ENCODE measurements at places on chromosomes 16 and 17.
A peak's percentile ranks its signal among the peaks of the same experiment; 100 is the strongest.

GRCh38 chr16:10232757-10233156, 50.5 kb upstream of the GRIN2A start:
- no peak for DNase-seq

DNA sequence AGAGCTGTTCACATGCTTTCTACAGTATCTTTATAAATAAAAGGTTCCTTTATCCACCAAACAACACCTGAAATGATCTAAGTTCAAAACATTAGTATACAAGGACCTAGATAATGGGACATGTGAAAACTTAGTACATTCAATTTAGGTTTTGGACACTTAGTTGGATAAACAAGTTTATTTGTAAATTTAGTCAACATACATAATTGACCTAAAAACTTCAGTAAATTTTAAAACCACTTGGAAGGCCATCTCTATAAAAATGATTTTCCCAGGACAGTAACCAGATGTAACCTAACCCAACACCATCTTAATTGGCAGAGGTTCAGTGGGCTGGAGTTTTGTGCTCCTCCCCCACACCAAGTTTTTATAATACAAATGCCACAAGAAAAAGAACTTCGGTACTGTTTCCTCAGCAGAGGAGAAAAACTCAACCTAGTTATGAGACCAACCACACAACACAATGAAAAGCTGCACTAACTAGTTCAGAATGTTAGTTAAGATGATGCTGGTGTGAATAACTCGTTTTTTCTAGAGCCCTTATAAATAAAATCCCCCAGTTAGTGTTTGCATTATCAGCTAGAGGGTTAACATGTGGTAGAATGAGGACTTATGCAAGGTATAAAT, 7.2 kb upstream of the UNK start:
- no peak for DNase-seq

GRCh38 chr16:70689035-70689969, 3.4 kb upstream of the MTSS2 start:
- no peak for DNase-seq

- DNase-seq, result no peak
Observed at GRCh38 chr16:15033309-15033707, 22.6 kb downstream of the NTAN1 start.

DNA sequence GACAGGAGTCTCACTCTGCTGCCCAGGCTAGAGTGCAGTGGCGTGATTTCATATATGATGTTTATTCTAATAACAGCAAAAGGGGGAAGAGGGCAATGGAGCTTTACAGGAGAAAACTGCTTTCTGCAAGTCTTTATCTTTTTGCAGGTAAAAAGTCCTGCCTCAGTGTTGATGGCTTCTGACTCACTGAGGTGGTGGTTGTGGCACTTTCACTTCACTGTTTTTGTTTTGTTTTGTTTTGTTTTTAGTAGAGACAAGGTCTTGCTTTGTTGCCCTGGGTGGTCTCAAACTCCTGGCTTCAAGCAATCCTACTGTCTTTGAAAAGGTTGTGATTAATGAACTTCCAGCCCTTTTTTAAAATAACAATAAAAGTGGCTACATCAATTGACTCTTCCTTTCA, 68.0 kb upstream of the TBC1D3K start:
- no peak for DNase-seq

- DNase-seq, result peak; percentile 61
Observed at GRCh38 chr16:17773698-17774101, 302.9 kb upstream of the XYLT1 start.

GRCh38 chr16:10178080-10178479, 4.1 kb downstream of the GRIN2A start:
- DNase-seq, result peak; percentile 51

DNA sequence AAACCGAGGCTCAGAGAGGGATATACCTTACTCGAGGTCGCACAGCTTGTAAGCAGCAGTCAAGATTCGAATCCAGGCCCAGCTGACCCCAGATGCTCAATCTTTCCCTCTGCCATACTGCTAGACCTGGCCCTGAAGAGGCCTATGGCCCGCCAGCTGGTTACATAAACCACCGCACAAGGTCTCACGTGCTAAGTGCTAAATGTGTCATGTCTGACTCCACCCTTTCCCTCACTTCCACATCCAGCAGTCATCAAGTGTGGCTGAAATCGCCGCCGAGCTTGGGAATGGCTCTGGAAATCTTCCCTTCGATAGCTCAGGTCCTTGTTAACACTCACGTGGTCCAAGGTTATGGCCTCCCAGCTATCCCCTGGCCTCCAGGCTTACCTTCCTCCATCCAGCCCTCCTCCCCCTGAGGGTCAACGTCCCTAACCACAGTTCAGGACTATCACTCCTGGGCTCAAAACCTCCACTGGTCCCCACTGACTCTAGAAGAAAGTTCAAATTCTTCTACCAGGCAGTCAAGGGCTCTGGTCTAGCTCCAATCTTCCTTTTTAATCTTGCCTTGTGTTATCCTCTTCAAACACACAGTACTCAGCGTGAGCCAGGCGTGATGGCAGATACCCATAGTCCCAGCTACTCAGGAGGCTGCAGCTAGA, 3.5 kb downstream of the ZBTB4 start:
- DNase-seq, result no peak

DNA sequence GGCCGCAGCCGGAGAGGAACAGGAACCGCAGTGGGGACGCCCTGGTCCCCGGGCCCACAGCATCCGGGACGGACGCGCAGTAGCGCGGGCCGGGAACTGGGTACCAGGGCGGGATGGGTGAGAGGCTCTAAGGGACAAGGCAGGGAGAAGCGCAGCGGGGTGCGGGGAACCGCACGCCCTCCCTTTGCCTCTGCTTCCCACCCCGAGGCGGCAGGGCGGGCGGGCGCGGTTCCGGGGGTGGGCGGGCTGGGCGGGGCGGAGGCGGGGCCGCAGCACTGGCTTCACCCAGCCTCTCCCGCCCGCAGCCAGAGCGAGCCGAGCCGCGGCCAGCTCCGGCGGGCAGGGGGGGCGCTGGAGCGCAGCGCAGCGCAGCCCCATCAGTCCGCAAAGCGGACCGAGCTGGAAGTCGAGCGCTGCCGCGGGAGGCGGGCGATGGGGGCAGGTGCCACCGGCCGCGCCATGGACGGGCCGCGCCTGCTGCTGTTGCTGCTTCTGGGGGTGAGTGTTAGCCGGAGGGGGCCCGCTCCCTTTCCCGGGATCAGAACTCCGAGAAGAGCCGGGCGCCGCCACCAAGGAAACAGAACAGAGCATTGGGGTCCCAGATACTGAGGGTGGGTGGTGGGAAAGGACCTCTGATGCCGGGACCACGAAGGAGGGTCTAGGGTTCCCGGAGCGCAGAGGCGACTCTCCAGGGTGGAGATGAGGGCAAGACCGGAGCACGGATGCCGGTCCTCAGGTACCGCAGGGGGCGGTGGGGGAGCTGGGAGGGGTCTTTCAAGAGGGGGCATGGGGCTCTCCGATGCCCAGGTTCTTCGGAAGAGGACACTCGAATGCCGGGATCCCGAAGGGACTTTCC, at the start of gene NGFR:
Gene NGFR (plus strand): TSS at position 308 of the 856 bp plus-strand sequence. CDS start 125 bp downstream, at position 433.
- DNase-seq, result no peak

GRCh38 chr16:15545544-15545943, 97.4 kb downstream of the MARF1 start:
- DNase-seq, result no peak

- no peak for DNase-seq
Observed at GRCh38 chr16:27234603-27235002, 31.3 kb downstream of the KDM8 start.

DNA sequence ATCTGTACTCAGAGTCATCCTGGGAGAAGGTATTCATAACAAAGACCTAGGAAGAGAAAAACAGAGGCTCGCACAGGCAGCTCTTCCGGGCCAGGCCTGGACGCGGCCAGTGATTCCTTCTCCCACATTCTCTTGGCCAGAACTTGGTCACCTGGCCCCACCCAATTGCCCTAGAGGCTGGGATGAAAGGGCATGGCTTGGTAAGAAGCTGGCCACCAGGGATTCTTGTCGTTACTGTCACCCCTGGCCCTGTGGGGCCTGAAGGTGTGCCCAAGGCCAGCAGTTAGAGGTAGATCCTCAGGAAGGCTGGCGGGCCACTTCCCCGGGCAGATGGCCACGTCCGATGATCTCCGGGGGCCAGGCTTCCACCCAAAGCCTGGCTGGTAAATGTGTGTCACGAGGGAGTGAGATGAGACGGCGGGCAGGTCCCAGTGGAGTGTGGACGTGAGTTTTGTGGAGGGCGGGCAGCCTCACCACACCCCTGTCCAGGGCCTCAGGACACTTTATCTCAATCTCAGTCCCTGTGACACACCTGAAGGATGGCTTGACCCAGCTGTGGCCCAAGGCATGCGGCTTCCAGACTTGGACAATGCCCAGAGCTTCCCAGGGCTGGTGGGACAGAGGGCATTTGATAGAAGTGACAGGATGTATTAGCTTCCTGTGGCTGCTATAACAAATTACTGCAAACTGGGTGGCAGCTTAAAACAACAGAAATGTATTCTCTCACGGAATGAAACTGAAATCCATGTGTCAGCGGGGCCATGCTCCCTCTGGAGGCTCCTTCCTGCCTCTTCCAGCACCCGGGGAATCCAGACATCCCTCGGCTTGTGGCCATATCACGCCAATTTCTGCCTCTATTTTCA, 66.3 kb upstream of the GSE1 start:
- DNase-seq, result no peak

GRCh38 chr17:73645050-73645871, 1.0 kb upstream of the SDK2 start:
- DNase-seq, result peak; percentile 35

DNA sequence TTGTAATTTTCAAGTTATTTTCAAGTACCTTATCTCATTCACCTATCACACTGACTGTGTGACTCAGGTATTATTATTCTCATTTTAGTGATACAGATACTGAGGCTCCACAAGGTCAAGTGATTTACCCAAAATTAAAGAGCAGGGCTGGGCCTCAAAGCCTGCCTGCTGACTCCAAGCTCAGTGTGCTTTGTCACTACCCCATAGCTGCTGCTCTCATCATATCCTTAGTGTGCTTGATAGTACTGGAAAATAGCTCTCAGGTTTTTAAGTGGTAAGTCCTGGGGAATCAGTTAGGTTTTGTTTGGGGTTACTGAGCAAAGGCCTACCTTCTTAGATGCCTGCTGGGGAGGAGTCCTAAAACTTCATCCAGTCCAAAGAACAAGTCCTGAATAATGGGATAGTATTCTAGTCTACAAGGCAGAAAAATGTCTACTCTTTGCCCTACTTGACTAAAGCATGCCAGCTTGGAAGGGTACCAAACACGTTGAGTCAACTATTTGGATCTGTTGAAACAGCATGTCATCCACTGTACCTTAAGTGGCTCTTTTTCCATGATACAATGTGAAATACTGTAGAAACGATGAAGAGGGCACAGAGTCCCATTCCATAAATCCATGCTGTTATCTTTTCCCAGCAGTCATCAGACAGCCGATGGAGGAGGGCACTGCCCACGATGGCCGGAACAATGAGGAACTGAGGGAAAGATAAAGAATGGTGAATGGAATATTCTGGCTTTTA, 10.7 kb downstream of the MMD start:
- no peak for DNase-seq

DNA sequence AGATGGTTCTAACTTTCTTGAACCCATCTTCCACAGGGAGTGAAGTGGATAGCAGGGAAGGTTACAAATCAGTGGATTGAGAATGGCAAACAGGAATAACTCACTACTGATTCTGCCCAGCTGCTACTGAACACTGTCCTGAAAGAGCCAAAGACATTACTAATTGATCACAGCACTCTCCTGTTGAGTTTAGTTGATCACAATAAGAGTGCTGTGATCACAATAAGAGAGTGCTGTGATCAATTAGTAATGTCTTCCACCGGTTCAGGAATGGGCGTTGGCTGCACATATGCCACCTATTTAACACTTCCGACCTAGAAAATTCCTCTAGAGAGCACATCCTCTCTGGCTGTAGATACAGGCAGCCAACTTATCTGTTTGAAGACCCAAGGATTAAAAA, 11.4 kb downstream of the CFAP97D1 start:
- DNase-seq, result peak; percentile 33

GRCh38 chr17:14307560-14308024, 6.7 kb downstream of the HS3ST3B1 start:
- peak; percentile 92 for DNase-seq

GRCh38 chr16:57647136-57647875, 18.9 kb downstream of the ADGRG1 start:
- no peak for DNase-seq

- no peak for DNase-seq
Observed at GRCh38 chr16:25542306-25542705, 149.5 kb upstream of the HS3ST4 start.

DNA sequence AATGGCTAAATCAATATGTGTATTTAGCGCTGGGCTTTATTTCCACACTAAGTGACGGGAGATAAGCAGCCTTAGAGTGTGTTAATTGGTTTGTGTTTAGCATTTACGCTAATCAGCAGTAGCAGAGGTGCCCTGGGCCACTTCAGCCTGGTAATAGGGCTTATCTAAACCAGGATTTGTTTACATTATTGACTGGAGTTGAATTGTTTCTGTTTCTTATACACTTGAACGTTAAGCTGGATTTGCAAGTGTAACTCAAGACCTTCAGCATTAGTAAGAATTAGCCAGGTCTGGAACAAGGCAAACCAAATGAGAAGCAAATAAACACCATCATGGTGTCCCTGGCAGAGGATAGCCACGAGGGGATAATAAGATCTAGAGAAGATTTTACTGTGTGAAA, 313.6 kb downstream of the HS3ST4 start:
- DNase-seq, result no peak

DNA sequence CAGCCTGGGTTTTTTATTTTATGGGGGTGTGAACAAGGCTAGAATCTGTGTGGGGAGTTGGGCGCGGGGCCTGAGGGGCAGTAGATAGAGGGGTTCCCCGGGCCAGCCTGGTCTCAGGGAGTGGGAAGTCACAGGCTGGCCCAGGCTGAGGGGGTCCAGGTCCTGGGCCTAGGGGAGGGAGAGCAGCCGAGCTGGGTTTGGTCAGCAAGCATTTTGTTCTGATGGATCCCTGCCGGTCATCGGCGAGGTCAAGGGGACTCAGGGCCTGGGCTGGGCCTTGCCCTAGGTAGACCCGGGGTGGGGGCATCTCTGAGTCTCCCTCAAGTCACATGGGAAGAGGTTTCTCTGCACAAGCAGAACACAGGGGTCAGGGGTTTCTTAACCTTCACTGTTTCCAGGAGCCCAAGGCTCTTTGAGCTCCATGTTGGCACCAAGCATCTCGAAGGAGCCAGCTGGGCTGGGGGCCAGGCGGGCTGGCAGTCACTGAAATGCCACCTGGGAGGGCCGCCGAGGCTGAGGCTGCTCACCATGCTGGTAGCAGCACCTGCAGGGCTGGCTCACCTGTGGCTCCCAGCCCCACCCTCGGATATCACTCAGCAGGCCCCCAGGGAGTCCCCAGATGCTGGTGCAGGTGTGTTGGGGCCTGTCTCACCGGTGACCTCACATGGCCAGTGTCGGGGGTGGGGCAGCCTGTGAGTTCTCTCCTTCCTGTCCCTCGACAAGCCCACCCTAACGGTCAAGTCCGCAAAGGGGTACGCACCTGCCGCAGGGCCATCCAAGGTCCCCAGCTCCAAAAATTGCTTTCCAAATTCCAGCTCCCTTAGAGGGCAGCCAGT, 41.0 kb downstream of the SLC7A5 start:
- DNase-seq, result no peak

- peak; percentile 60 for DNase-seq
Observed at GRCh38 chr17:3647769-3648555, 11.4 kb downstream of the CTNS start.

GRCh38 chr16:7605812-7606211, 273.2 kb downstream of the RBFOX1 start:
- DNase-seq, result no peak

Data from fibroblast of upper back skin (primary cell).